ENCODE measurements at places on chromosomes 3 and 15.

- peak; percentile 57 for DNase-seq
These were observed 1.5 kb downstream of the IGF2BP2 start for GRCh38 chr3:185823078-185824044.

DNA sequence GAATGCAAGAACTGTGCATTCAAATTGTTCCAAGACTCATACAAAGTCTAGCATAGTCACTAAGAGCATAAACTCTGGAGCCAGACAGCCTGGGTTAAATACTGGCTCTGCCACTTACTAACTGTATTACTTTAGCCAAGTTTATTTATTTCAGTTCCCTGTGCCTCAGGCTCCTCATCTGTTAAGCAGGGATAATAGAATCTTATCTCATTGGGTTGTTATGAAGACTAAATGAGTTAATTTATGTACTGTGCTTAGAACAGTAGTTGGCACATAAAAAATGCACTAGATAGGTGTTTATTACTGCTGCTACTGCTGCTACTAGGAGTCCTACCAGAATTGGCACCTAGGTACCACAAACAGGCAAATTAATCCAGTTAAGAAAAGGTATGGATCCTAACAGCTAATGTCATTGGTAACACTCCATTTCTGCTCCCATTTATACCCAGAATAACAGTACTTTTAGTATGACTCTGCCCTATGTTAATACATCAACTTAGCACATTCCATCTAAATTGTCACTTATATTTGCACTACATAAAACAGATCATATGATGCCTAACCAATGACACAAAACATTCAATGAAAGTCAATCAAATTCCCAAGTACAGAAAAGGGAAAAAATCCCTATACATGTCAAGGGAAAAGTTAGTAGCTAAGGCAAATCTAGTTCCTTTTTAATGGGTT, 45.7 kb downstream of the GSK3B start:
- DNase-seq: no peak

GRCh38 chr15:35519541-35520149, 26.3 kb downstream of the DPH6 start:
- DNase-seq: no peak

- no peak for DNase-seq
These were observed 26.4 kb upstream of the RYR3 start for GRCh38 chr15:33284336-33284735.

DNA sequence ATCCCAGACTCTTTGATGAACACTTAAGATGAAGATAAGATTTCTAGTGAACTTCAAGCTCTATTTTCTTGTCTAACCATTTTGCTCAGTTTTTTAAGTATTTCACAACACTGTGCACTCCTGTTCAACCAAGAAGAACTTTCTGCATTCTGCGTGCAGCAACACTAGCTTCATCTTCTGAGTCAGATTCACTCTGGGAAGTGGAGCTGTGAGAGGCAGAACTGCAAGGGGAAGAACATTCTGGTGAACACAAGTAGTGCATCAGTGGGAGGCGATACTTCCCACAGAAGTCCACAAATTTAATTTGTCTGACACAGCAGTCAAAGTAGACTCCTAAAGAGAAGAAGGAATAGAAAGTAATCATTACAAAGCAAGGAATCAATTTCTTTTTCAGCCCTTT, 18.1 kb downstream of the LRRC58 start:
- no peak for DNase-seq

DNA sequence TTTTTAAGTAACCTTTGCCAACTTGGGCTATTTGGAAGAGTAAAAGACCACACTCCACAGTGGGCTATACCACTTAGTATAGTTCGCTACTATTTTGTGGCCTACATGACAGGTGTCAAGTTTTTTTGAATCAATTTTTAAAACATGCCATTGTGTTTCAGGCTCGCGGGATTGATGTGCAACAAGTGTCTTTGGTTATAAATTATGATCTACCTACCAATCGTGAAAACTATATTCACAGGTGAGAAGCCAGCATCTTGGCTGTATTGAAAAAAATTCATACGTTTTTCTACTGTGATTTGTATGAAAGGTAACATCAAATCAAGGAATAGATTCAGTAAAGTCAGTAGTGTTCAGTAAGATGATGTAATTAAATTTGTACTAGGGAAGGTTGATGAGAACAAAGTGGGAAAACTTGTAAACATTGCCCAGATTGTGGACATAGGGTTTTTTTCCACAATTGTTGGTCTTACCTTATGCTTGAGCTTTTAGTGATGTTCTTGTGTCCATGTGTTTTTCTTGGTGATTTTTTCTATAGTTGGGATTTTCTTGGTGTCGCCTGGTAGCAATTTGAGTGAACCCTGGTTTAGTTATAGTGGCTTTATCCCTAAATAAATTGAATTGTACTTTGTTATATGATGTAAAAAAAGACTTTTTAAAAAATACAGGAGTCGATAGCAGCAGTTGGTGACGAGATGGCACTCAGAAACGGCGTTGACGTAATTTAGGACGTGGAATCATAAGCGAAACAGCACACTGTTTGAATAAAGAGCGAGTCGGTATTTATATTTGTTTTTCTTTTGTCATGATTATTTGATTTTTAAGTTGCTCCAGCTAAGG, 4.5 kb downstream of the EIF4A2 start:
- no peak for DNase-seq

DNA sequence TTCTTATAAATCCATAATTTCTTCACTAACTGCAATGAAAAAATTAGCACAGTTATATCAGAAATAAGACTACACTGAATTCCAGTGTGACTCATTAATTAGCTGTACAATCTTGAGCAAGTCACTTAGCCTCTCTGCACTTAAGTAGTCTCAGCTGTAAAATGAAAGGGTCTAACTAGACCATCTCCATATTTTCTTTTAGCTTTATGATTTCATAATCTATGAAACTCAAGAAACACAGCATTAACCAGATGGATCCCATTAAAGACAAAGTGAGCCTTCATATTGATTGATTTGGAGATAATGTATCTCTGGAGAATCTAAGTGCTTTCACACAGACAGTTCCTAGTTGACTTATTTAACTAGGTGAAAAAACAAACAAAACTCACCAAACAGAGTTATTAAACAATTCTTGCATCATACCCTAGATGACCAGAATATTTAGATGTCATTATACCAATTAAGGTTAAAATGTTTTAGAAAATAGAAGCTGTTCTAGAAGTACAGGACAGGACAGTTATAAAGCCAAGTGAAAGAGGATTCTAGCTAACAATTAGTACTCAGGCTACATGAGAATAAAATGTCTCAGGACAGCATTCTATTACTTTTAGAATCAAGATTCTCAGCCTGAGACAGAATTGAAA, 11.2 kb downstream of the CSNK1G1 start:
- no peak for DNase-seq

GRCh38 chr3:42498791-42499477, 3.5 kb upstream of the VIPR1 start:
- no peak for DNase-seq

- no peak for DNase-seq
These were observed 118.0 kb downstream of the CACNA2D3 start for GRCh38 chr3:54240309-54240708.

GRCh38 chr3:124266487-124266886, 274.6 kb upstream of the ROPN1 start:
- peak; percentile 48 for DNase-seq

DNA sequence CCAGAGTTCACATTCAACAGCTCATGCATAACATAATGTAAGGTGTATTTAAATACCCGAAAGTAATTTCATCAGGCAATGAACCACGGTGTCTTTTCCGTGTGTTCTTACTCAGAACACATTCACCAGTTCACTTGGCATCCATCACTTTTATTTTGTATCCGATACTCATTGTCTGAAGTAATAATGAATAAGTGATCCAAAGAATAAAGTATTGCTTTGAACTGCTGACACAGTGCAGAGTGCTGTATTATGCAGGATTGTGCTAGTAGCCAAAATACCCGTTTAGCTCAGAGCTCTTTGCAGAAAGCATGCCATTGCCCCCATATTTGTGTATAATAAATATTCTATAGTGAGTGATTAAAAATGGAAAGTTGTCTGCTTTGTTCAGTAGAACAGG, 460.9 kb upstream of the KCNMB2 start:
- DNase-seq: no peak

DNA sequence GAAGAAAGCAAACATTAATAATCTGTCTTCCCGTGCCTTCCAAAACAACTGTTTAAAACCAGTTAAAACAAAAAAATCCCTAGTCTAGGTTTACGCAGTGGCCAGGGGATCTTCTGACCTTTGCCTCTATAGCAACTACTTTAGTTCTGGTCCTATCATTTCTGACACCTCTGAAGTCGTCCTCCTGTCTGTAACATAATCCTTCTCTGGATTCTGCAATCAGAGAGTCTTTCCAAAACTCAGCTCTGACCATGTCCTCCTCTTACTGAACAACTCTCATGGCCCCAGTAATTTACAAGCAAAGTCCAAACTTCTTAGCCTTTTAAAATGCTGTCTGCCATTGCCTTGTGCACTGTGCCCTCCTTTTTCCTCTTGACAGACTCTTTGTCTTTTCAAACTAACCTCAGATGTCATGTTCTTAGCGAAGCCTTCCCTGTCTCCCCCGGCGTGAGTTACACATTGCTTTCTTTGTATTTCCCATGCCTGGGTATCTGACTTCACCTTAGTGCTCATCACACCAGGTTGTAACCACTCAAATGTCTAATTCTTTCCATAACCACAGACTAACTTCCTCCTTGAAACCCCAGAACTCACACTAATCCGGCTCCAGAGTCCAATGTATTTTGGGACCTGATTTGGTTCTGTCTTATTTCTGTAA, 105.2 kb upstream of the BNIP2 start:
- no peak for DNase-seq

DNA sequence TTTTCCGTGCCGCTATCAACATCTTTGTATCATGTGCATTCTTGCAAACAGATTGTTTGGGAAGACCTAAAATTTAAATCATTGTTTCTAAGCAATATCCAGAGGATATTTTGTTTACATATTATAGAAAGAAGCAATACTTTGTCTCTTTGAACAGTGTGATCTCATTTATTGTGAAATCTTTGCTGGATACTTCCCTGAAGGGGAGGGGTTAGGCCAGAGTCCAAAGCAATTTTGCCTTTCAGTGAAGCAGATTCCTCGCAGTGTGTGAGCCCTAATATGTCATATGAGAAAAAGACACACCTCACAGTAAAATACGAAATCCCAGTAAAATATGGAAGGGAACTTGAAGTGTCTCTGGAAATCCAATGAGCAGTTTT, 158.7 kb upstream of the SLCO3A1 start:
- no peak for DNase-seq

DNA sequence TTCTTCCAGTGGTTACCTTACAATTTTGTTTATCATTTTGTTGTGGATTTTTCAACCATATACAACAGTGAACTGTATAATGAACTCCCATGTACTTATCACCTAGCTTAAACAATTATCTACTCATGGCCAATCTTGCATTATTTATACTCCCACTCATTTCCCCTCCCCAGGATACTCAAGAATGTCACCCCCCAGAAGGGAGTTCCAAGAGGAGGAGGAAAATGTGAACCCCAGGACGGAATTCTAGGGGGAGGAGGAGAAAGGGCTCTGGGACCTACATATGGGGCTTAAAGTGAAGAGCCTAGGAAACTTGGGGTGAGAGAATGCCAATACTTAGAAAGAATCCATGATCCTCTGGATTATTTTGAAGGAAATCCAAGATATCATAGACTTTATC, 59.3 kb downstream of the TSC22D2 start:
- no peak for DNase-seq

DNA sequence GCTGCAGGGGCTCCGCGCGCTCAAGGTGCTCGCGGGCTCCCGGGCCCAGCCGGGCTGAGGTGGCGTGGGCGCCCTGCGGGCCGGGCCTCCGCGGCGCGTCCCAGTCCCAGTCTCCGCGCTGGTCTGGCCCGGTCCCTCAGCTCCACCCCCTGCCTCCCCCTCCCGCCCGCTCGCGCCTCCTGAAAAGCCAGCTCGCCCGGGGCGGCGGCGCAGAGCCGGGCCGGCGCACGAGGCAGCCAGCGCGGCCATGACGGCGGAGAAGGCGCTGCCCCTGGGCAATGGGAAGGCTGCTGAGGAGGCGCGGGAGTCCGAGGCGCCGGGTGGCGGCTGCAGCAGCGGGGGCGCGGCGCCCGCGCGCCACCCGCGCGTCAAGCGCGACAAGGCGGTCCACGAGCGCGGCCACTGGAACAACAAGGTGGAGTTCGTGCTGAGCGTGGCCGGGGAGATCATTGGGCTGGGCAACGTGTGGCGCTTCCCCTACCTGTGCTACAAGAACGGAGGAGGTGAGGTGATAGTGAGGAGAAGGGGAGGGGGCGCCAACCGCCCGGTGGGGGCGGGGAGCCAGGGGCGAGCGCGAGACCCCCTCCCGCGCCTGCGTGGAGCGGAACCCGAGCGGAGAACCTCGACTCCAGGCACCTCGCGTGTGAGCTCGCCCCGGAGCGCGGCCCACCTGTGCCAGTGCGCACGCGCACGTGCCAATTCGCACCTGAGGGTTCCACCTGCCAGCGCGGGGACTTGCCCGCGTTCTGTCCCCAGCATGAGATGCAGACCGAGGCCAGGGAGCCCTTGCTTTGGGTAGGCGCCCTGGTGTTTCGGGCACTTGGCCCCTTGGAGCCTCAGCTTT, at the start of gene SLC6A11:
Gene SLC6A11 (plus strand): TSS at position 210 of the 844 bp plus-strand sequence. CDS start 38 bp downstream, at position 248.
- no peak for DNase-seq

GRCh38 chr3:186991470-186991869, 61.1 kb downstream of the ST6GAL1 start:
- no peak for DNase-seq

DNA sequence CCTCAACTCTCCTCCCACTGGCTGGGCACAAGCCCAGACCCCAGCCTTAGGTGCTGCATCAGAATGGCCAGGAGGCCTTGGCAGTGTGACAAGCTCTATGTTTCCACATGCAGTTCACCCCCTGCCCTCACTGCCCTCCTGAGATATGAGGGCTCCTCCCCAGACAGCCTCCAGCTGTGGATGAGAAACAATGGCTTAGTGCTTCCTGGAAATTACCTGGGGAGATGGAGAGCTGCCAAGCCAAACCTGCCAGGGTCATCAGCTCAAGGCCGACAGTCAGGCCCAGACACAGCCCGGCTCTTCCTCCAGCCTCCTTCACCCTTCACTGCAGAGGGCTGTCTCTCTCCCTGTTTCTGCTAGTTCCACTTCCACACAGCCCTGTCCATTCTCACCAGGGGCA, 76.3 kb downstream of the MYLK start:
- no peak for DNase-seq

- DNase-seq: peak; percentile 91
These were observed at the start of gene MGA for GRCh38 chr15:41660235-41661077. Gene MGA (plus strand): TSS chr15:41660405.

DNA sequence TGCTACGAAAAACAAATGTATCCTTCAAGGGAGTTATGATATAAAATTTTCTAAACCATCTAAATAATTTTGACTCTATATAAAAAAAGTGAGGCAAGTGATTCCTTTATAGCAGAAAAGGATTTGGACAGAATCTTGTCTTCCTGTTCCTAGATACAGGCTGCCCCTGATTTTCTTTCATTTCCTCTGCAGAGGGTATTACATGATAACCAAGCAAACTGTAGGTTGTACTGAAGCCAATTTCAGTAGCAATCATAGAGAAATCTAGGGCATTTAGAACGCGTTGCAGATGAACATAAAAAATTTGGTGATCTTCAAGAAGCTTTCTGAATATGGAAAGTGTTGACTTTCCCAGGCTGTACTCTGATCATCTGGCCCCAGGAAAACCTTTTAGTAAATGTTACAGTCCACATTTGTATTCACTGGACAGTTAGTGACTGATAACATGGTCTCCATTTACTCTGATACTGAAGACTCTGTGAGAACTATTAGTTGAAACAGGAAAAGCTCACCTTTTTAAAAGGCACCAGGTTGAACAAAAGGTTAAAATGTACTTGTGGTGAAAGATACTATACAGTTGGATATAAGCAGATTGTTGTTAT, 9.1 kb upstream of the UTS2B start:
- DNase-seq: no peak
